Activated CD8-positive, alpha-beta memory T cell treated with anti-CD3 and anti-CD28 coated beads, Interleukin-2, amount 50 U/mL, for 4 hours (primary cell): ENCODE measurements at places on chromosomes 4 and X.

DNA sequence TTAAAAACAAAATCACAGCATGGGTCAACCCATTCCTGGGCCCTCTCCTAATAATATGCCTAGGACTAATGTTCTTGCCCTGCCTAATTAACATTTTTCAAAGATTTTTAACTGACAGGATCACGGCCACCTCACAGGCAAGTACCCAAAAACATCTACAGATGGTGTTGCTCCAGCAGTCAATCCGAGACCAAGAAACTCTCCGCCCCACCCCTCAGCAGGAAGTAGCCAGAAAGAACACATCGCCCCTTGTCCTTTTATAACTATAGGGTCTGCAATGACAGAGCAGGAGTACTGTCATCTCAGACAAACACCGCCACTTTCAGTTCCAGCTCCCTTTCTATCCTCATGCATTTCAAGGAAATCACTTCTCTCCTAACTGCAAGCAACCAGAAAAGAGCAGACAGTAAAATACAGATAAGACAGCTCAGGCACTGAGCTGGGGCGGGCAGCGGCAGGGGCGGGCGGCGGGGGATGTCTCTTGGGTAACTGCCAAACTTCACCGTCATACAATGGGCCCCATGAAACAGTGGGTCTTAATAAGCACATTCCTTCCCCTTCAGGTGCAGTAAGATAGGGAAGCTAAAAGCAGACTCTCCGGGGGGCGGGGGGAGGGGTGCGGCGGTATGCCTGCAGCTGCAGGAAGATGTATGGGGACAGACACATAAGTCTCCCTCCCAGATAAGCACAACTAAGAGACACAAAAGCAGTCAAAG is 67.4 kb downstream of the ZNF182 start:
- DNase-seq: no peak

DNA sequence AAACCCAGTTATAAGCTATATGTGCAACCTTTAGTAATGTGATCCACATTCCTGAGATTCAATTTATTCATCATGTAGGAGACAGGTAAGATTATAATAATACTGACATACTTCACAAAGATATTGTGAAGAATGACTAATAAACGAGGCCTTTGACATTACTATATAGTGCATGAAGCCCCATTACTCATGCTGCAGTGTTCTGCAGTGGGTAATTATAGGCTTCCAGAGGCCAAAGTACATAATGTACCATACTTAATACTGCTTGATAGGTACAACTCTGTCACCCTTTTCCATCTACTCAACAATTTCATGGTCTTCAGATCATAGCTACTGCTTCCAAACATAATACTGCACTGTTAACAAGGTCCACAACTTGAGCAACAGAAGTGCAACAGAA is 68.9 kb downstream of the COL25A1 start:
- DNase-seq: no peak

GRCh38 chr4:75545526-75545925 is 10.3 kb upstream of the ODAPH start:
- no peak for DNase-seq

DNA sequence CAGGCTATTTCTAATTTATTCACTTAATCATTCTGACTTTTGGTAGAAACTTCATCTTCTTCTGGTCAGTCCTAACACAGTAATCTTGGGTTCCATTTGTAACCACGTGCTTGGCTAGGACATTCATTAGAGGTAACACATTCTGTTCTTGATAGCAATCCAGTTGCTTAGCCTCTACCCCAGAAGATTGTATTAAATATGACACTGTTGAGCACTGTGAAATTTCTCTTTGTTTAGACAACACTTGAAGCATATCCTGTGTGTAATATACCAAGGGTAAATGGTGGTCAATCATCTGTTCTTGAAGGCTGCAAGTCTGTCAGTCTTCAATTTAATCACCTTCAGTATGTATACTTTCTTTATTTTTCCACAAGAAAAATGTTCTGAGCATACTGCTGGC is 523.0 kb downstream of the ANKRD50 start:
- DNase-seq: no peak

DNA sequence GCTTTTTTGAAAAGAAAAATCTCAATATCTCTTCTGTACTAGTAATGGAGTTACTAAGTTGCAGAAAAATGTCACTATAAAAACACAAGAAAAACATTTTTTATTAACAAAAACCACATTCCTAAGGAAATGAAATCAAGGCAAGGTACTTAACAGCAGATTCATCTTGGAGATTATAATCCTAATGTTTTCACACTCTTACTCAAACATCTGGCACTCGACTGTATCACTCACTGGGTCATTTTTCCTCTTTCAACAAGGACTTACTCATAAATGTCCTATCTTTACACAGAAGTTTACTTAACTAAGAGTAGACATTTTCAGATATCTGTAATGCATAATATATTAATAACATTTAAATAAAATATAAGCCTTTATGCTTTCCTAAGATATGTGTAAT is 216.6 kb downstream of the NR3C2 start:
- no peak for DNase-seq

DNA sequence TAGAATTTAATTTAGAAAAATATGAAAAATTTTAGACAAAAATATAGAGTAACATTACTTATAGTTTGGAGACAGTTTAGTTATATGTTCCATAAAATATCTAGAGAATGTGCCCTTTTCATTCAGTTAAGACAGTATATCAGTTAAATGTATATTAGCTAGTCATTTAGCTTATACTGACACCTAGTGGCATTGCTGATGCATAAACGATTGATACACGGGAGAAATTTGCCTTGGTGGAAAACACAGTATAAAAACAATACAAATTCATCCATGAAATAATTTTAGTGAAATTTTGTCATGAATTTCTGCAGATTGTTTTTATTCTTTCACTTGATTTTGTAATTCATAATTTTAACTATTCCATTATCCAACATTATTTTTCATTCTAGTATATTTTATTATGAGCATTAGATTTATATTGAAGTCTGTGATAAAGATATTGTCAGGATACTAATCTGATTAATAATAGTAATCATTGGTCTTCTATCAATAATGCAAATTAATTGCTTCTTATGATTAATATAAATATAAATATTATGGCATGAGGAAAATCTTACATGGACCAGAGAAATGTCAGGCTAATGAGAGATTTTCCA is 219.0 kb downstream of the TLL1 start:
- no peak for DNase-seq

- no peak for DNase-seq
Measured at GRCh38 chr4:83362492-83363329, 28.1 kb upstream of the HPSE start.

DNA sequence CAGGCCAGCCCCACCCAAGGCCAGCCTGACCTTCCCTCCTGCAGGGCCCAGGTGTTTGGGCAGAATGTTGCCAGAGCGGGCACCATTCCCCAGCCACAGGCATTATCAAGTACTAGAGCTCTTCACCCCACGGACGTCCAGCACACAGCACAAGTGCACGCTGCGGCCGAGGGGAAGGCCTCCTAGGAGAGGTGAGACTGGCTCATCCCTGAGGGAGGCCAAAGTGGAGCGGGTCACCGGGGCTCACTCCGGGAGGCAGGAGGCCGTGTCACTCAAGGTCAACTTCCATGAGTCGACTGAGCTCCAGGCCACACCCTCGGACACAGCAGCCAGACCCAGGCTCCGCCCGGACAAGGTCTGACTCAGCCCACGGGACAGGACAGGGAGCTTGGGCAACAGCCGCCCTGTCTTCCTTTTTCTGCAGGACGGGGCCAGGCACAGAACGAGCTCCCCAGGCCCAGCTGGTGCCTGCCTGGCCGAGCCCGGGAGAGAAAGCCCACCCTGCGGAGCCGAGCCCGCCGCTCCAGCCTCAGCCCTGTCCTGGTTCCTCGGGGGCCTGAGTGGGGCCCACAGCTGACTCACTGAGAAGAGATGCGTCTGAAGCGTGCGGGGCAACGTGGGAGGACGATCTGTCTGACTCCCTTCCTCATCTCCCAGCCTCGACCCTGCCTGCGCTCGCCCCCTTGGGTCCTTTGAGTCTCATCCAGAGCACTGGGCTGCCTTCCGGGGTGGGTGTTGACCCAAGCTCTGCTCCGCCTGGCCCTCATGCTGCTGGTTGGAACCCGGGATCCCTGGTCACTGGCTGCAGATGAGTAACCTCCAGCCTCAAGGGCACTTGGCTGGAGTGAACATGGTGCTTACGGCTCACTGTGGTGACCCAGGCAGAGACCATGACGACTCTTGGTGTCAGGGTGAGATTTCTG is 1.6 kb downstream of the SLC49A3 start:
- DNase-seq: no peak

DNA sequence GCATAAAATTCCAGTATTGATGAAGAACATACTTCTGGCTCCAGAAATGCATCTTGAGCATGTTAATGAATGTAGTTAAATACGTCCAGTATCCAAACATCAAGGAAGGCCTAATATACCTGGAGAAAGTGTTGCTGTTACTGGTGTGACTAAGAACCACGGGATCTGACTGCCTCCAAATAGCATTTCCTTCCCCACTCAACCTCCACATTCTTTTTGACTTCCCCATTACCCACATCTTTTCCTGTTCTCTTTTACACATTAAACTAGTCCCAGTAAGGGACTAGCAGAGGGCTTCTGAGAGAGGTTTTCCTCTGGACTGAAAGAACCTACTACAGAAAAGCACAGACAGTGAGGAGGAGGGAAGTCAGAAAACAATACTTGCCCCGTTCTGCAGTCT is 482.8 kb upstream of the HTR2C start:
- no peak for DNase-seq

GRCh38 chr4:10371121-10371520 is 86.1 kb downstream of the ZNF518B start:
- no peak for DNase-seq

GRCh38 chr4:48908687-48909086 is 2.1 kb upstream of the OCIAD2 start:
- no peak for DNase-seq

DNA sequence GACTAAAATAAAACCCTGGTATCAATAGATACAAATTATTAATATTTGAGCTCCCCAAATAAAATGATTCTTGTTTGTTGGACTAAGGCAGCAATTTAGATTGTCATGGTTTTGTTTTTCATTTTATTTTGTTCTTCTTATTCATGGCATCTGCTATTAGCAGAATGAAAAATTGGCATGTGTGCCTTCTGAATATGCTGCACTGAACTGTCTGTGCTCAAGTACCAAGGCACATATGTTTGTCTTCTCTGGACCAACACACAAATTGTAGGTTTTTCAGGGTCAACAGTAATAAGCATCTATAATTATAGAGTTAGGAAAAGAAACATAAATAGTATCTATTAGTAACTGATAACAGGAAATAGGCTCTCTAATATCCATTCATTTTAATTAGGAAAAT is 121.1 kb downstream of the BANK1 start:
- DNase-seq: no peak

DNA sequence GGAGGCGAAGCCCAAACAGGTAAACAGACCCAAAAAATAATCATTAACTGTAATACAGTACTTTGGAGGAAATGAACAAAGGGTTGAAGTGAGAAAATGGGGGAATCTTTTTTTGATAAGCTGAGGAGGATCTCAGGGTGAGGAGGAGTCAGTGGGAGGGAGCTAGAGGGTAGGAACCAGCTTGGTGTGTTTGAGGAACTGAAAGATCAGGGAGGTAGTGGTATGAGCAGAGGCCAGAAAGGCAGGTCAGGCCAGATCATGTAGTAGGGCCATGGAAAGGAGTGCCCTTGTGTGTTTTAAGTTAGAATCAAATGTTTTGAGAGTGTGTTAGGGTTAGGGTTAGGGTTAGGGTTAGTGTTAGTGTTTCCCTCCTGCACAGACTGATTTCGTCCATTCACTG is 48.8 kb downstream of the PPP2R2C start:
- no peak for DNase-seq

DNA sequence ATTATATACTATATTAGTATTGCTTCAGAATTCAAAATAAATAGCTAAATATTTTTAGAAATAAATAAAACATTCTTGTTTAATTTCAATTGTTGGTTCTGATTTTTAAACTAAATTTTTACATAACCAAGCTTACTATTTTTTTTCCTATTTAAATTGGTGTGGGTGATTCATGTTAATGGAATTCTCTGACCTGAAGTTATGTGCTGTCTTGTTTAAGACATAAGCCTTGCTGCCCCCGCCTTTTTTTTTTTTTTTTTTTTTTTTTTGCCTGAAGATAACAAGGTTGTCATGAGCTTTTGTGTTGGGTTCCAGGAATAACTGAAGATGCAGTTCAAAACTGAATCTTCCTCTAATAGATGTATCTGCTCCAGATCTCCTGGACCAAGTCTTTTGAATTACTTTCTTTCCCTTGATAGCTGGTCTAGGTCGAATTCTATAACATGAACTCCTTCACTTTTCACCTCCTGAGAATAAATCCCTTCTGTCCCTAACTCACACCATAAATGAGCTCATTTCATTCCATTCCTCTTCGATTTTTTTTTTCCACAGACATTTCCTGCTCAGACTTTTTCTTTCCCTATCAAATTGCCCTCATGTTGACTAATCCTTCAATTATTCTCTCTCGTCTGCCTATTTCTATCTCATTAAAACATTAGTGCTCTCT is 261.5 kb upstream of the FTHL17 start:
- DNase-seq: no peak

- no peak for DNase-seq
Measured at GRCh38 chr4:71266090-71266794, 72.6 kb upstream of the SLC4A4 start.

- no peak for DNase-seq
Measured at GRCh38 chr4:75904076-75904475, 1.8 kb upstream of the PPEF2 start.

- no peak for DNase-seq
Measured at GRCh38 chr4:136925203-136925602, 607.1 kb downstream of the PCDH18 start.

- no peak for DNase-seq
Measured at GRCh38 chr4:107780665-107781064, 44.1 kb upstream of the SGMS2 start.

DNA sequence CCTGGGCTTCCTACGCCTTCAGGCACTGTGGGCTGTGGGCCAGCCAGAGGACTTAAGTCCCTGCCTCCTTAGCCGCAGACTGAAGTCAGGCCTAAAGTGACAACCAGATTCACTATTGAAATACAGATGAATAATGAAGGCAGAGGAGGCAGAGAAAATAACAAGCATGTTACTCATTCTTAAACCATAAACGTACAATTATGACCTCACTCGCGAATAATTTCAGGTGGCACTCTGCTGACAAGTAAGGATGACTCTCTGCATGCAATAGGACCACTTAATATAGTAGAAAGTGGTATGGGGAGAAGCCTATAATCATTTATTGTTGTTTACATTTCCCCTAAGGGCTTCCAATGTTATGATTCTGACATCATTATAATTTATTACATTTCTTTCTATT is 409.2 kb upstream of the FGF13 start:
- DNase-seq: no peak

GRCh38 chr4:149280806-149281205 is 534.8 kb downstream of the IQCM start:
- DNase-seq: no peak
